ENCODE measurements at places on chromosomes 7 and 10.

DNA sequence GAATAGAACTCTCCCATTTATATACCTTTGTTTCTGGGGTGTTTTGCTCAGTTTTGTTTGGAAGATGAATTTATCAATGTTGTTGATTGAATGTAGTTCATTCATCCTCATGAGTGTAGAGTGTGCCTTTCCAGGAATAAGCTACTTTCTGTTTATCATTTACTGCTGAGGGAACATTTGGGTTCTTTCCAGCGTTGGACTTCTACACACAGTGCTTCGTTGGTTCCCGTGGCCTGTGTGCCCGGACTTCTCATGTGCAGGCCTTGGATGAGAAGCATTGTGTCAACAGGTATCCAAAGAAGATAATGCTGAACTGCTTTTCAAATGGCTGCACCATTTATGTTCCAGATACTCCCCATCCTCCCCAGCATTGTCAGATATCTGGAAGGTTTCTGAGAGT is 107.6 kb upstream of the TNS3 start:
- DNase-seq, result no peak

- no peak for DNase-seq
Measured at GRCh38 chr7:44172352-44172751, 16.9 kb downstream of the GCK start.

- DNase-seq, result no peak
Measured at GRCh38 chr10:65142641-65143435, 1621.6 kb downstream of the REEP3 start.

GRCh38 chr7:35379481-35379880 is 125.6 kb upstream of the TBX20 start:
- no peak for DNase-seq

- DNase-seq, result no peak
Measured at GRCh38 chr10:77793831-77794230, 132.7 kb downstream of the DLG5 start.

GRCh38 chr10:73467206-73467605 is 28.6 kb downstream of the PPP3CB start:
- no peak for DNase-seq
